ENCODE measurements at places on chromosomes 5 and 9.

GRCh38 chr9:83775932-83776331 is 41.6 kb downstream of the GKAP1 start:
- H3K27me3 ChIP-seq = no peaks in the 10 kb centered on the region
- no peak for DNase-seq
- no peak overlapping the region for H3K27ac ChIP-seq
- H3K4me1 ChIP-seq = no peaks in the 10 kb centered on the region

DNA sequence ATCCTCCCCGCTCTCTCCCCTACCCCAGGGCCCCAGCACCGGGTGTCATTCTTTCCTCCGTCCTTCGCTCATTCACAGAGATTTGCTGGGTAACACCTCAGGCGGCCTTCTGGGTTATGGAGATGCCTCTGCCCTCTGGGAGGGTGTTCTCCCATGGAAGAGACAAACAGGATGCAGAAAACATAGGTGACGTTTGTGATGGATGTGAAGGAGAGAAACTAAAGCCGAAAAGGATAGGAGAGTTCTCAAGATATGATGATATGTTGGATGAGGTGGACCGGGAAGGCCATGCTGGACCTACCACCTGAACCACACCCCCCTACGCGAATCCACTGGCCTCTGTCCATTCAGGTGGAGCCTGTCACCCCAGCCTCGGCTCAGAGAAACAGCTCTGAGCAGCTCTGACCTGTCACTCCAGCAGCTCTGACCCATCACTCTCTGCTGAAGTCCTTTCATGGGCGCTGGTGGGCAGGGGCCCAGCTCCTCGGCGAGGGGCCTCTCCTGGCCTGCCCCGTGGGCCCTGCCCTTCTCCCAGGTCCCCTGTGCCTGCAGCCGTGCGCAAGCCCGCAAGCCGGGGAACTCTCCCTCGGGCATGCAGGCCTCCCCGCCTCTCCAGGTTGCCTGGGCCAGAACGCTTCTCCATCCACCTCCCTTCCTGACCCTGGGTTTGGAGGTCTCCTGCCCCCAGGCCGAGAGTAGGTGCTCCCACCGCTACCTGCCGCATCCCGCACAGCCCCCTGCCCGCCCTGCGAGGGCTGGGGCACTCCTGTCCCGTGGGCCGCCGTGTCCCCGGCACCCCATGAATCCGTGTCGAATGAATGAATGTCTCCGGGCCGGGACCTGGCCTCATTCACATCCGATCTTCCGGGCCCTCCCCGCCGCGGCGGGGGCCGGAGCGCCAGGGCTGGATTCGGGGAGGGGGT is 717 bp upstream of the NCS1 start:
- peaks cover 19% of the 10 kb centered on the region for H3K4me1 ChIP-seq
- H3K4me3 ChIP-seq = peak overlapping the region; percentile 66
- peak; percentile 50 for DNase-seq
- H3K36me3 ChIP-seq = no peaks in the 10 kb centered on the region
- H3K27ac ChIP-seq = no peak overlapping the region
- H3K27me3 ChIP-seq = peaks cover 9% of the 10 kb centered on the region

DNA sequence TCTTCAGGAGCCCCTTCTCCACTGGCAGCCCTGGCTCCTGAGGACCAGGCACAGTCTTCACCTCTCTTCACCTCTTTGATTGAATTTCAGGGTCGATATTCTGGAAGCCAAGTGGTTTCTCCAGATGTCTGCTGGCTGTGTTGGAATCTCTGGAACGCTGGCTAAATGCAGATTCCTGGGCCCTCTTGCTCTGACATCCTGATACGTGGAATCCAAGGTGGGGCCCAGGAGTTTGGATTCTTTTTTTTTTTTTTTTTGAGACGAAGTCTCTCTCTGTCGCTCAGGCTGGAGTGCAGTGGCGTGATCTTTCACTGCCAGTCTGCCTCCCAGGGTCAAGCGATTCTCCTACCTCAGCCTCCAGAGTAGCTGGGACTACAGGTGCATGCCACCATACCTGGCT is 26.8 kb upstream of the IER5L start:
- no peak for DNase-seq
- H3K27ac ChIP-seq = no peak overlapping the region
- no peaks in the 10 kb centered on the region for H3K36me3 ChIP-seq
- H3K4me1 ChIP-seq = peaks cover 26% of the 10 kb centered on the region

DNA sequence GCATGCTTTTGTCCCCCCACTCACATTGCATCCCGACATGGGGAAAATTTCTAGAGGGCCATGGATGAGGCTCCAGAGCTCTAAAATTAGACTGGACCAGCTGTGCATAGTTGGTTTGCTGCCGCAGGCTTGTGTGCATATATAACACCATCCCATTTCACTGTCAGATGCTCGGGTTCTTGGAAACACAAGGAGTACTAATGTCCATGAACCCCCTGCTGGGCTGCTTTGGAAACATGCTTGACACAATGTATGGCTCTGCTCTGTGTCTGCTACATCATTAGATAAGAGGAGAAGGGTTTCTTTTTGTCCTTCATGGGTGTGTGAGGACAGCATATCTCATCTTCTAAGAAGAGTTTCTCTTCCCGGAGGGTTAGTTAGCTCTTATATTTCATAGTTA is 292.1 kb upstream of the RORB start:
- H3K36me3 ChIP-seq = no peaks in the 10 kb centered on the region
- H3K27ac ChIP-seq = no peak overlapping the region
- H3K27me3 ChIP-seq = no peaks in the 10 kb centered on the region

DNA sequence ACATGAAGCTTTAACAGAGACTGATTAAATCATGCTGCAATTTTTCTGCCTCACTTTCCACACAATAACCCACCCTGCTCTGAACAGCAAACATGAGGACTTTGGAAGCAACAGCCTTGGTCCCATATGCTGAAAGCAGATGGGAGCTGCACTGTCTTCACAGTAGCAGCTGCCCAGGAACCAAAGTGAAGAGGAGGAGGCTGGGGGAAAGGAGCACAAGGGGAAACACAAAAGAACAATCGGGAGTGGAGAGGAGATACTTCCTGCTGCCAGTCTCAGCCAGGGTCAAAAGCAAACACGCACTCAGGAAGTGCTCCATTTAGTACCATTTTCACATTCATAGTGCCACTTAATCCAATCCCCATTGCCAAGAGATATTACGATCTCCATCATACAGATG is 183.3 kb upstream of the PUM3 start:
- DNase-seq = no peak
- H3K4me1 ChIP-seq = peaks cover 12% of the 10 kb centered on the region
- H3K4me3 ChIP-seq = no peak overlapping the region
- H3K36me3 ChIP-seq = no peaks in the 10 kb centered on the region
- H3K27ac ChIP-seq = no peak overlapping the region

DNA sequence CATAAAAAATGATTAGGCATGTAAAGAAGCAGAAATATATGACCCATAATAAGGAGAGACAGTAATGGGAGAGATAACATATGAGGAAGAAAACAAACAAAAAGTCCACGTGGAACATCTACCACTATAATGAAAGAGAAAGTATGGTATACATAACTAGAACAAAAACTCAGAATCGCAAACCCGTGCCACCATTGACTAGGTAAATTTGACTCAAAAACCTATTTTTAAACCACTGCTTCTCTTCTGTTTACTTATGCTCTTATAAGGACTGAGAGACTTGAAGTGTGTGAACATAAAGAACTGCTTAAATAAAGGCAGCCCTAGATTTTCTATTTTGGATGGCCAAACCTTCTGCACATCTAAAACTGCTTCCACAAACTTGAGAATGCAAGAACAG is 330.7 kb downstream of the CAAP1 start:
- no peaks in the 10 kb centered on the region for H3K36me3 ChIP-seq
- no peak overlapping the region for H3K27ac ChIP-seq
- no peaks in the 10 kb centered on the region for H3K27me3 ChIP-seq
- DNase-seq = no peak

DNA sequence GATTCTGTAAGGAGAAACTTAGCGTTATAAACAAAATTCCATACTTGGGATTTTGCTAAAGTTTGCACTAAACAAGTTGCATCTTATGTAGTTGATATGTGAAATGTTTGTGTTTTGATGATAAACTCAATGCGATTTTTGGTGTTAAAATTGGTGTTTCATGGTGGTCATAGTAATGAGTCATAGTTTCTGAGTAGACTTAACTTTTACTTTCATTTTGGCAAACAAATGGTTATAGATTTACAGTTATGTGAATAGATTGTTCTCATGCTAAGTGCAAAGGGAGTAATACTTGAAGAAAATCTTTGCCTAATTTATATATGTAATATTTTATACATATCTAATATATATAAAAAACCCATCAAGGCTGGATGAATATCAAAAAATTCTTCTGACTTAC is 107.3 kb upstream of the ELAVL2 start:
- peaks cover 3% of the 10 kb centered on the region for H3K36me3 ChIP-seq
- H3K27ac ChIP-seq = no peak overlapping the region
- H3K4me1 ChIP-seq = peaks cover 17% of the 10 kb centered on the region
- DNase-seq = no peak
- H3K27me3 ChIP-seq = no peaks in the 10 kb centered on the region

GRCh38 chr9:99103901-99104458 is 933 bp upstream of the TGFBR1 start:
- DNase-seq = no peak
- no peaks in the 10 kb centered on the region for H3K36me3 ChIP-seq
- H3K4me1 ChIP-seq = peaks cover 42% of the 10 kb centered on the region

GRCh38 chr5:145887976-145888574 is 15.3 kb upstream of the GRXCR2 start:
- no peaks in the 10 kb centered on the region for H3K4me1 ChIP-seq
- no peak overlapping the region for H3K4me3 ChIP-seq
- 0 out of 2 replicates have a peak, but pooled peaks cover 3% of the 10 kb centered on the region for H3K27me3 ChIP-seq
- peak; percentile 63 for DNase-seq
- H3K36me3 ChIP-seq = peaks cover 22% of the 10 kb centered on the region

DNA sequence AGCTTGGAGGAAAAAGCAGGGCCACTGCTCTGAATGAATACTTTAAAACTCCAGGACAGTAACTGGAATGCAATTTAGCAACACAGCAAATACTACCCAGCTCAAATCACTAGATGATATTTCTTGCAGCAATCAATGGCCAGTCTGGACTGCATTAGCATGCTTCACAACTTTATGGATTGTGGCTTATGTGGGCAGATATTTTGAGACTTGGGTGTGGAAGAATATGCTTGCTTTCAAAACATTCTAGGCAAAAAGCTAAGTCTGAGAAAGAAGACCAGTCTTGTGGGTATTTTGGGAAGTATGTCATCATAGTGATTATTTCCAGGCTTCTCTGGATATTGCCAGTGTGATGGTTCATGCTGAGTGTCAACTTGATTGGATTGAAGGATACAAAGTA is 3.1 kb downstream of the RANBP3L start:
- no peak overlapping the region for H3K27ac ChIP-seq
- no peak for DNase-seq
- H3K4me1 ChIP-seq = peaks cover 15% of the 10 kb centered on the region
- no peak overlapping the region for H3K4me3 ChIP-seq
- no peaks in the 10 kb centered on the region for H3K36me3 ChIP-seq

Data from WTC11 (cell line).